ENCODE measurements at places on chromosomes 11 and 22. TPM values are rescaled to one million over a fixed set of nuclear protein-coding genes. Genes with fewer than 3 reads are reported as not detected.

GRCh38 chr11:71239581-71239980 is 12.8 kb downstream of the SHANK2 start:
- no peak for DNase-seq

- no peak for DNase-seq
These were observed 5.0 kb downstream of the CABP7 start for GRCh38 chr22:29724843-29725242.

SYNGR1 gene
- total RNA-seq: 26.9 TPM

DNA sequence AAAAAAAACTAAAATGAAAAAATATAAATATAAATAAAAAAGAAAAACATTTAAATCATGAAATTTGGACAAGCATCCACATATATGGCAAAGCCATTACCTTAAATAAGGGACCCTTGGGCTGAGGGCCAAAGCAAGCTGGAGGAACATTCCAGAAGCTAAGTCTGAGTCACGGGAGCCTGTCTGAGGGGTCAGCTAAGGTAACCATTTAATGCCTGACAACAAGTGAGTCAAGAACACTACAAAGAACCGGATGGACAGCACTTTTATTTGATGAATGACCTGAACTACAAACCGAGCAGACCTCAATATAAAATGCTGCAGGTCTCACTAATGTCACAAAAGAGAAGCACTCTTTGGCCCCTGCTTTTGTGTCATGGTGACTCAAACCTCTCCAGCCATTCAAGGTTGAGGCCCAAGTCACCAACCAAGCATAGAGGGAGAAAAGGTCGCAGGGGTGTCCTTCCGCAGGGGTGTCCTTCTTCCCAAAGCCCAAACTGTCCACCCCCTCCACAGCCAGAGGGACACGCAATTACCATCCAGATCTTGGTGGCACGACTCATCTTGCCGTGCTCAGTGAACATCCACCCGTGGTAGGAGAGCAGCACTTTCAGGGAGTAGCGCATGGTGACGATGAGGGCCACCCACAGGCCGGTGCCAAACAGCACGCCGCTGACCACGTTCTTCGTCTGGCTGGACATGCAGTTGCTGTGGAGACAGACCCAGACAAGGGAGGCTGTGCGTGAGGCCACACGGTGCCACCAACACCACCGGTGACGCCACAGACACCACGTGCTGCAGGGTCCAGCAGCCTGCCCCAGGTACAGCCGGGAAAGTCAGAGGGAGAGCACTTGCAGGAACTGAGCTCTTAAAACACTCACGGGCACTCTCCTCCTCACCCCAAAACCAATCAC is 34.5 kb downstream of the CPT1A start:
- DNase-seq: no peak

OR51I1 gene
- total RNA-seq: not detected

NRXN2 gene
- 9.2 TPM for total RNA-seq

DNA sequence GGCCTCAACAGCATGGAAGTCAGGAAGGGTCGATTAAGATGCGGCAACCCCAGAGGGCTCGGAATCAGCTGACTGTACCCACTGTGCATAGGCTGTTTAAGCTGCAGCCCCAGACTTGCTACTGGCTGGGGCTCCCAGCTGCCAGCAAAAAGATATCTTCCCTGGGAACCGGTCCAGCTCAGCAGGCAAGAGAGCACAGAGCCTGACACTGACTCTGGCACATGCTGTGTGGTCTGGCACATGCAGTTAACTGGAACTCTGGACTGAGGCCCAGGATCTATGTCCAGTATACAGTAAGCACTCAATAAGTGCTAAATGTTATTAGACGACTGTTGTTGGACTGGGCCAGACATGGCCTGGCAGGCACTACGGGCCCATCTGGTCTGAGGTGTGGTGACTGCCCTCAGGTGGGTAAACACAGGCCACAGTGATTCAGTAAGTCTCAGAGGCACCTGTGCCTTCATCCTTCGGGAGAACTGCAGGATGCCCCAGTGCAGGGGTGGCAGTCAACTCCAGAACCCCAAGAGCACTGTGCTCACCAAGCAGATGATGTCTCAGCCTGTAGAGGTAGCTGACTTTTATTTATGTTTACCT is 87.6 kb downstream of the LARGE1 start:
- DNase-seq: no peak

- no peak for DNase-seq
These were observed 79.7 kb upstream of the WNT7B start for GRCh38 chr22:46056546-46057245.

DNA sequence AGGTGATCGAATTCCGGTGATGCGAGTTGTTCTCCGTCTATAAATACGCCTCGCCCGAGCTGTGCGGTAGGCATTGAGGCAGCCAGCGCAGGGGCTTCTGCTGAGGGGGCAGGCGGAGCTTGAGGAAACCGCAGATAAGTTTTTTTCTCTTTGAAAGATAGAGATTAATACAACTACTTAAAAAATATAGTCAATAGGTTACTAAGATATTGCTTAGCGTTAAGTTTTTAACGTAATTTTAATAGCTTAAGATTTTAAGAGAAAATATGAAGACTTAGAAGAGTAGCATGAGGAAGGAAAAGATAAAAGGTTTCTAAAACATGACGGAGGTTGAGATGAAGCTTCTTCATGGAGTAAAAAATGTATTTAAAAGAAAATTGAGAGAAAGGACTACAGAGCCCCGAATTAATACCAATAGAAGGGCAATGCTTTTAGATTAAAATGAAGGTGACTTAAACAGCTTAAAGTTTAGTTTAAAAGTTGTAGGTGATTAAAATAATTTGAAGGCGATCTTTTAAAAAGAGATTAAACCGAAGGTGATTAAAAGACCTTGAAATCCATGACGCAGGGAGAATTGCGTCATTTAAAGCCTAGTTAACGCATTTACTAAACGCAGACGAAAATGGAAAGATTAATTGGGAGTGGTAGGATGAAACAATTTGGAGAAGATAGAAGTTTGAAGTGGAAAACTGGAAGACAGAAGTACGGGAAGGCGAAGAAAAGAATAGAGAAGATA is at the start of gene MALAT1:
MALAT1 (plus strand) TSS at position 69 of the 736 bp plus-strand sequence.
- DNase-seq: peak; percentile 97

- DNase-seq: no peak
These were observed 38.6 kb downstream of the BLID start for GRCh38 chr11:122077459-122077858.

OR4C12 gene
- not detected for total RNA-seq

DNA sequence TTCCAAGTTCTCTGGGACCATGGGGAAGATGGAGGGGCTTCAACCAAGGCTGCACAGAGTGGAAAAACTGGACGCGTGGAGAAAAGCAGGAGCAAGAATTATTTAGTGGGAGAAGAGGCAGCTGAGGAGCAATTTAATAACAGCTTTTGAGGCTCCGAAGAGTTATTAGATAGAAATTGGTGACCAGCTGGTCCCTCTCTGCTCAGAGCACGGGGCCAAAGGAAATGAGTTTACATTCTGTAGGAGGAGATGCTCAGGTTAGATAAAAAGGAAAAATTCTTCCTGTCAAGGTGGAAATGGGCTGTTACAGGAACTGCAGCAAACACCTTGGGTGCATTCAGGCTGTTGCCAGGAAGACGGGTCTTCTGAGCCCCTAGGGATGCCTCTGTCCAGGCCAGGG is 47.0 kb upstream of the GALNT18 start:
- no peak for DNase-seq

DNA sequence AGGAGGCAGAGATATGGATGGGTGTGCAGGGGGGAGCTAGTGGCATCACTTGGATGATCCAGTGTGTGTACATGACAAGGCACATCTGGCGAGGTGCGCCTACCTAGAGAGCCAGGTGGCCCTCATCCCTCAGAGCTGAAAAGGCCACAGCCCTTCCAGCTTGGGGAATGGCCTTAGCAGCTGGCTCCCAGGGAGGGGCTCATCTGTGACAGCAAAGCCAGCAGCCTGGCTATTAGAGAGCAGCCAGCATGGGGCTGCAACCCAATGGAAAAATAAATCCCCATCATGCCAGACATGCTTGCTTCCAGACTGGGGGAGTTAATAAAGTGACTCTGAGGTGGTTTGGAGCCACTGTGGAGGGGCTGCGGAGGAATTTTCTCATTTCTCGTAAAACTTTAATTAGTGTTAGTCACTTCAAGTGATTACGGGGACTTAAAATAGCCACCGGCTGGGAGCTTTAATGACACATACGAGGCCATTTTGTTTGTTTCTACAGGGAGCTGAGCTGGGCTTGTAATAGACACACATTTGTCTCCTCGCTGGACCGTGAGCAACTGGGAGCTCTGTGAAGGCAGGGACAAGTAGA is 111.2 kb upstream of the ALX4 start:
- peak; percentile 67 for DNase-seq

CBLIF gene
- total RNA-seq: not detected

DNA sequence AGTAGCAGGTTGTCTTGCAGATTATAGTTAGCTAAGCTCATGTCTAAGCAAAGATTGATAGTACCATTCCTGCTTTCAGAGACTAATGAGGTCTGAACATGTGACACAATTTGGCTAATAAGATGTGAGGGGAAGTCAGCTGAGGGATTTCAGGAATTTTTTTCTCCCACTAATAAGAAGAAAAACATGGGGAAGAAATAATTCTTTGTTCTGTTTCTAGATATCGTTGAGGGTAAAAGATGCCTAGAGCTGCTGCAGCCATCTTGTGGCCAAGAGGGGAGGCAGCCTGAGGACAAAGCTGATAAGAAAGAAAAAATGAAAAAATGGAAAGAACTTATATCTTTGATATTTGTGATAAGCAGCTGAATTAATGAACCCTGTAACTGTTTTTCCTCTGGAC is 1334.4 kb downstream of the LRRC4C start:
- peak; percentile 10 for DNase-seq

CCDC157 gene
- 11.1 TPM for total RNA-seq

- DNase-seq: no peak
These were observed 21.2 kb upstream of the PSMA1 start for GRCh38 chr11:14541192-14541947.

TMEM121B gene
- 5.0 TPM for total RNA-seq

DNA sequence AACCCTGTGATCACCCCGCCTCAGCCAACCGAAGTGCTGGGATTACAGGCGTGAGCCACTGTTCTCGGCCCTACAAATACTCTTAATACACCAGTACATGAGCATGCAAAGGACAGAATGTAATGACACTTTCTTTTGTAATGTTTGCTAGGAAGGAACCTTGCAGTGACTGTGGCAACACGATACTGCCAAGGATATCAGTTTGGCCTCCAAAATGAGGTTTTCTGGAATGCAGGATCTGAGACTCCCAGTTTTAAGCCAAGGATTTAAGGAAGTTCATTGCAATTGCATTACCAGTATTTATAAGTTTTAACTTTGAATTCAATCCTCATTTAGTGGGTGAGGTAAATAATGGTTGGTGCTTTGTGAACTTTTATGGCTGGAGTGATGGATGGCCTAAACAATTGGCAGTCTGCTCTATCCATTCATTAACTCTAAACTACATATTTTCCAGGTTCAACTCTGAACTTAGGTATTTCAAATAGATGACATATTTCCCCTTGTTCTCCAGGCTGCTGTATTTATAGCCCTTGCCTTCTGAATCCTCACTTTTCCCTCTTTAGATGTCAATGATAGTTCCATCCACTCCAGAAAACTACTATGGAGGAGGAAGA is 330.3 kb downstream of the C11orf87 start:
- DNase-seq: no peak

DNA sequence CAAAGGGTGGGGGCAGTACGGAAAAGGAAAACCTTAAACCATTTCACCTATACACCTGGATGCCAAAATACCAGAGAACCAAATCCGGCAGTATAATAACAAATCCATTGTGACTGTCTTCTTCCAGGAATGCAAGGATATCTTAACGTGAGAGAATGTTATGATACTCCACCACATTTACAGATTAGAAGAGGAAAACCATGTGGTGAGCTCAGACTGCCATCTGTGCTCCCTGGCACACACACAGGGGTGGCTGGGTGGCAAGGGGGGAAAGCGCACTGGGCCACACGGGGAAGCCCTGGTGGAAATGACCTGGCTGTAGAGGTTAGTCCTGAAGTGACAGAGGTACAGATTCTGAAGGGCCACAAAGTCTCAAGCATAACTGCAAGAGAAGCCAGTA is 9.9 kb downstream of the EIF1AD start:
- no peak for DNase-seq

Measured in neural progenitor cell (in vitro differentiated cells).